T-helper 17 cell (primary cell): ENCODE measurements at places on chromosomes 16 and 17. TPM values are rescaled to one million over a fixed set of nuclear protein-coding genes. Genes with fewer than 3 reads are reported as not detected.

The ABCC11 gene
- not detected for total RNA-seq

The KRT26 gene
- not detected for total RNA-seq

The KCNJ16 gene
- not detected for total RNA-seq

DNA sequence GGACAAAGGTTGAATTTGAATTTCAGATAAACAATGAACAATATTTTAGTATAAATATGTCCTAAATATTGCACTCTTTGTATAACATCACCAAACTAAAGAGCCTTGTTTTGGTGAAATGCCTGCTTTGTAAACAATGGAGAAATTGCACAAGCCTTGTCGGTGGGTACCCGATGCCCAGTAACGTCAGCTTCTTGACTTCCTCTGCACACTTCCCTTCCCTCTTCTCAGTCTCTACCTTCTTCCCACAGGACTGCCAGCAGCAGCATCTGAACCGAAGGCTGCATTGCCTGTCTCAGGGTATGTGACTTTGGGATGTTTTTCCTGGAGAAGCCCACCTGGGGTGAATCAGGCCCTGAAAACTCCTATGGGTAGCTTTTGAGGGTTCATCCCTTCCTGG lies 113.9 kb downstream of the UTP18 start:
- no peak for DNase-seq

- no peak for DNase-seq
Observed at GRCh38 chr17:50163843-50164696, 1.7 kb upstream of the SGCA start.

- no peak for DNase-seq
Observed at GRCh38 chr17:51580869-51581268, 320.5 kb downstream of the UTP18 start.

GRCh38 chr17:17725752-17726457 lies 44.6 kb downstream of the RAI1 start:
- DNase-seq, result no peak
